Activated CD4-positive, alpha-beta T cell treated with anti-CD3 and anti-CD28 coated beads for 4 hours (primary cell): ENCODE measurements at places on chromosomes 12 and 14.

GRCh38 chr14:74763803-74764531, 851 bp downstream of the YLPM1 start:
- DNase-seq: peak; percentile 12

- peak; percentile 91 for DNase-seq
These were observed 2.0 kb downstream of the KHNYN start for GRCh38 chr14:24431569-24432258.

DNA sequence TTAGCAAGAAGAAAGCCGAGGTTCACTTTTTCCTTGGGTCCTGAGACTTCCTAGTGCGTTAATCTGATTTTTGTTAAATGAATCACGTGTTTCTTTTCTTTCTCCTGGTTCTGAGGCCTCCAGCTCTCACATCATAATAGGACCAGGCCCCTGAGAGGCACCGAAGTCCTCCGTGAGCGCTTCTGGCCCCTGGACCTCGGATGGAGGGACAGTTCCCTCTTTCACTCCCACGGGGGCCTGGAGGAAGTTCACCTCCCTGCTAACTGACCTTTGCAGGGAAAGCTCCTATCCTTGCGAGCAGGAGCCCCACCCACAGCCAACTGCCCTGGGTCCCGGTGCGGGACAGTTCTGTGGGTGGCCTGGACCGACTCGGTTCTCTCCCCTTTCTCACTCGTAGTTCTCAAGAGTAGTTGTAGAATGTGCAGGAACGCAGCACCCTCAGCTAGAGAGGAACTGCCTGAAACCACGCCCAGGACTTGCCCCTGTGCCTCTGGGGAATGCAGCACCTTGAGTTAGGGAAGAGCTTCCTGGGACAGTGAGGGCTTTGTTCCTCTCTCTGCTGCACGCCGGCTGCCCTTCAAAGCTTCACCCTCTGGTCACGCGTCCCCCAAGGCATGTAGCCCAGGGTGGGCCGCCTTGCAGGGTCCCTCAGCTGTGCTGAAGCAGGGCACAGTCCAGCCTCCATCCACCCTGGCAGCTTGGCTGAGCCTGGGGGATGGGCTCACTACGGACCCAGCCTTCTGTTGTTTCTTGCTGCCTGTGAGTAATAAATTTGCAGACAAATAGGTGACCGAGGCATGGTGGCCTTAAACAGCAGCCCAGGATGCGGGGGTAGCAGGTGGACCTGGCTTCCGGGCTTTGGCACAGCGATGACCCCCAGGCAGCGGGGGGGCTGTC, 264.6 kb downstream of the ADGRD1 start:
- DNase-seq: no peak

- no peak for DNase-seq
These were observed 36.0 kb downstream of the ATF1 start for GRCh38 chr12:50799908-50800307.

DNA sequence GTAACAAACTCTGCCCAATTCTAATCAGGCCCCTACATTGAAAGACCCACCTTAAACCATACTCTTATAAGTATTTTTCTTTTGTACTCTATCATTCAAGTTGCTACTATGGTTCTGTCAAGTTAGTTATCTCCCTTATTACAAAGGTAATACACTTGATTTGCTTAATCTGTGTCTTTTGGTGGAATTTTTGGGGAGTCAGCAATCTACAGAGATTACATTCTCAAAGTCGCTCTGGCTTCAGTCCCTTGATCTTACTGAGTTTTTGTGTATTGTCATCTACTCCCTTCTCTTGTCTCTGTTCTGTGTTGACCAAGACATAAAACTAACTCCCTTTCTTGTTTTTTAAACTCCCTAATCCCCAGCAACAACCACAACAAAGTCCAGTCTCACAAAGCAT, 353.1 kb downstream of the LRIG3 start:
- no peak for DNase-seq

DNA sequence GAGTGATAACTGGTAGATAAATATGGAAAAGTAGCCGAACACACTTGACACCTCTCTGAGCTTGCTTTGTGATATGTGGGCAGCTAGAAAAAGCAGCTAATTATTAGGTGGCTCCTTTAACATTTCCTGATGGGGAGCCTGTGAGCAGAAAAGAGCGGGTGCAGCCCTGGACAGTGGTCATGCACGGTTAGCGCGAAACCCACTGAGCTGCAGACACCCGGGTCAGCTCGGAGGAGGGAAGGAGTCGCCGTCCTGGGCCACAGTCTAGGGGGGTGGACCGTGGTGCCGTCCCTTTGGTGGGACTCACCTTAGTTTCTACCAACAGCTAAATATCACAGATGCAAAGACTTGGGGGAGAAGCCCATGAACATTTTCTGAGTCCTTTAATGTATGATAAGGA, 6.6 kb downstream of the COA8 start:
- DNase-seq: no peak

DNA sequence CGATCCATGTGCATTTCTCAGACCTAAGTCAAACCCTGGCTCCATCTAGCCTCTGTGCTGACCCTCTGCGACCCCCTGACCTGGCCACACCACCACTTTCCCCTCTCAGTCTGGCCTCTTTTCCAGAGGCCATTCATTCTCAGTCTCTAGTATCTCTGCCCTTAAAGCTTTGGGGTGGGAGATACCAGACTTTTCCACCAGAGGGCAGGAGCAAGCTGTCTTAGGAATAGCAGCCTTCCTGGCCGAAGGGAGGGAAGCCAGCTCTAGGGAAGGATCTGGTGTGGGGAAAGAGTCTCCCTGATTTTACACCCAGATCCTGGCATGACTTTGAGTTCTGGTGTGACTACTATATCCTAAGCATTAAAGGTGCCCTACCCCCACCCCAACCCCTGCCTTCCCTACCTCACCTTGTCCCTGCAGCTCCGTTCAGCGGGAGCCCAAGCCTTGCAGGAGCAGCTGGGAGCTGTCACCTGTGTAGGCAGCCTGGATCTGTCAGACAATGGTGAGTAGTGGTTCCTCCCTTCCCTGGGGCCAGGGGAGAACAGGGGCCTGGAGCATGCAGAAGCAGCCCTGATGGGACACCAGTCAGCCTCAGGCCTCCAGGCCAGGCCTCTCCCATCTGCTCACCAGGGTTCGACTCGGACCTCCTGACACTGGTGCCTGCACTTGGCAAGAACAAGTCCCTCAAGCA, 6.6 kb downstream of the CARMIL3 start:
- no peak for DNase-seq

- DNase-seq: no peak
These were observed 44.7 kb downstream of the PALS1 start for GRCh38 chr14:67285876-67286452.

DNA sequence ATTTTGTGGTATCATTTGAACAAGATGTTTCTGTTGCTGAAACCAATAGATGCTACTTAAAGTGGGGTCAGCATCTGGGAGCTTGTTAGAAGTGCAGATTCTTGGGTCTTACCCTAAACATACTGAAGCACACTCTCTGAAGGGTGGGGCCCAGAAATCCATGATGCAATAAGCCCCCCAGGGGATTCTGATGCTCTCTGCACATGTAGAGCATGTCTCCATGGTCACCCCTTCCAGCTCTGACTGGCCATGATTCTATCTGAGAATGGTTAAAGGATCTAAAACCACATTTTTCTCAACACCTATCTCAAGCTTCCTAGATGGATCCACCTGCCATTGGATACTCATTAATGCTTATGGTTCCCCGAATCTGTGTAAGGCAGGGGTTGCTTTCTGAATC, 20.4 kb downstream of the JDP2 start:
- DNase-seq: no peak

DNA sequence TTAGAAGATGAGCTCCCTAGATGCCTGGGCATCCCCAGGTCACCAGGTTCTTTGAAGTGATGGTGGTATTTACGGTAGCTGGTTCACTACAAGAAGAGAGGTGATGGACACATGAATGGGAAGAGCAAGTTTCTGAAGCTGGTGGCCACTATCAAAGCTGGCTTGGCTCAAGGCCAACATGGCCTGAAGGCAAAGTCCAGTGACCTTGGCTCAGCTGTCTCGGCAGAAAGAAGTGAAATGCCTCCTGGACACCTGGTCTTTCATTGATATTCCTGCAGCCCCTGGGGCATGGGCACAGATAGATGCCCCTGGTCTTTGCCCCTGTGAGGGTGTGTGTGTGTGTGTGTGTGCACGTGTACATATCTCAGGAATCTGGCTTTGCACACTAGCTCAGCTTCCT, 441.8 kb upstream of the TMPO start:
- no peak for DNase-seq

DNA sequence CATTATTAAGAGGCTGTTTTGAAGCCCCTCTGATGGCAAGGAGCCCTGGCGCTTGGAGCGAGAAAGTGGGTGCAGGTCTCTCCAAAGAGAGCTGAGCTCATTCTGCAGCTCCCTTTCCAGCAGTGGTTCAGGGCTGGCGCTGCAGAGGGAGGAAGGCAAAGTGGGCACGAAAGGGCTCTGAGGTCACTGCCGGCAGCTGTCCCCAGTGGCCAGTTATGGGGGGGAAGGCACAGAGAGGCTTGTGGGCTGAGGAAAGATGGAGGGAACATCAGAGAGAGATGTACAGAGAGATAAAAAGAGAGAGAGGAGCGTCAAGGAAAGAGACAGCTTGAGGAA, 75.2 kb upstream of the TBX5 start:
- no peak for DNase-seq

- no peak for DNase-seq
These were observed 3.7 kb upstream of the SIX1 start for GRCh38 chr14:60652674-60653651.

DNA sequence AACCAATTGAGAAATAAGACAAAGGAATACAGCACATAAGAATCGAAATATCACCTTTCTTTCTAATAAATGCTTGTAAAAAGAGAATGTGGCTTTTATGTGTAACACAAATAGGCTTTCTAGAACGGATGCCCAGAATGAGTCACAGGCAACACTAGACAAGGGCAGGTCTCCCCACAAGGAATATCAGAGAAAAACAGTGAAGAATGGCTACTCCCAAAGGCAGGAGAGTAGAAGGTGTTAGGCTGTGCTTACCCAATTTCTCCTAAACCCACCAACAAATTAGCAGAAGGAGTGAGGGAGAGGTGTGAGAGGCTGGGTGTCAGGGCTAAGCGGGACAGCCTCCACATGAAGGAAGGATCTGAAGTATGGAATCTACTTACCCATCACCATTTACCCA, 55.2 kb downstream of the GALNT4 start:
- DNase-seq: peak; percentile 27

DNA sequence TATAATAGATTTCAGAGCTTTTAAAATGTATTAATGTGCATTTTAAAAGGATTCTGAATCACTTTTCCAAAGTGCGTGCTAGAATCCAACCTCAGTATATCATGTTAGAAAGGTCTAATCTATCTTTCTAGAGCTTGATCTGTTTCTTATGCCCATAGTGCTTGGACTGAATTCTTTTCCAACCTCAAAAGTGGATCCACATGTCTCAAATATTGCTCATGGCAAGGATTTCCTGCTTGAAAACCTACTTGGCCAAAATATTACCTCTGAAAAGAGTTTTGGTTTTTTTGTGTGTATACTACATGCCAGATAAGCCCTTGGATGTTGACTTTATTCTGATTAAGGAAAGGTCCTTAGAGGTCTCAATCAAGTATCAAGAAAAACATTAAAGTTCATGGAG, 16.9 kb upstream of the SLC6A15 start:
- DNase-seq: no peak

- DNase-seq: no peak
These were observed 154.3 kb downstream of the HELB start for GRCh38 chr12:66456612-66457011.

DNA sequence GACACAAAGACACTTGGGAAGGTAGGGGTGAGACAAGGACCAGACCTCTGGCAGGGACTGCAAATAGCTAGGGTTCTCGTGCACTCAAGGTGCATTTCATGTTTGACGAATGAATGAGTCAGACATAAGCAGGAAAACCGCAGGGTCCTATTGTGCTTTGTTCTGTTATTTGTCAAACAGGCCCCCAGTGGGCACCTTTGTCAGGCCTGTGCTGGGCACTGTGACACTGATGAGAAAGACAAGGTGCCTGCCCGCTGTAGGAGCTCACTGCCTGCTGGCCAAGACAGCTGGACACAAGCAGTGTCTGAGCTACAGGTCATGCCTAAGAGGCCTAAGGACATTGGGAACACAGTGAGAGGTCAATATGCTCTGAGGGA, 2.3 kb downstream of the OTUB2 start:
- peak; percentile 38 for DNase-seq

- no peak for DNase-seq
These were observed 78.1 kb downstream of the C14orf132 start for GRCh38 chr14:96117101-96117897.

DNA sequence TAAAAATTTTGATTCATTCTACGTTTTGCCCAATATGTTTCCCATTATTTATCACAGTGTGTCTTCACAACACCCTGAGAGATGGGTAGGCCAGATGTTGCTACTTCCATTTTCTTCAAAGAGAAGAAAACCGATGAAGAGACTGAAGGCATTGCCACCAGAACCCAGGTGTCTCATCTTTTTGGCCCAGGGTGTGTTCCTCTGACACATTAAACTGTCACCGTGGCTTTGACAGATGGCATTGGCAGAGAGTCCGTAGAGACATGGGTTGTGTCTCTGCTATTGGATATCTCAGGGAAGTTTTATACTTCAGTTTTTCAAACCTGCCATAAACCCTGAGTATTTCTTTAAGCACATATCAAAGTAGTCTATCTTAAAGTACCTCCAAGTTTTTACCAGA, 11.3 kb upstream of the NUDT4 start:
- no peak for DNase-seq

DNA sequence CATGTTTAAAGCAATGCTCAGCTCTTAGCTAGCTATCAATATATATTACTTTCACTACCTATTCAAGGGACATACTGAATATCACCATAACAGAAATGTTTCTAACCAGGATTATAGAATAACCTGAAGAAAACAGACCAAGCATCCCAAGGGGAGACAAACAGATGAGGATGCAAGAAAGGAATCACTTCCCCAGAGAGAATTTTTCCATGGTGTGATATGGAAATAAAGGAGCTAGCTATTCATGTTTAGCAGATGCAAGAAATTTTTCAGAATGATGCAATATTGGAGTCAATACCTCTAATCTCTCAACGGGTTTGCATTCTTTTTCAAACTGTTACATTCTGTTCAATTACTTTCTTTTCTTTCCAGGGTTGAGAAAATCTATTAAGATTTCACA, 538.9 kb upstream of the FLRT2 start:
- no peak for DNase-seq
